Endothelial cell (in vitro differentiated cells): ENCODE measurements at places on chromosomes 2 and 18. TPM values are rescaled to one million over a fixed set of nuclear protein-coding genes. Genes with fewer than 3 reads are reported as not detected.

The IL36A gene
- total RNA-seq = not detected

DNA sequence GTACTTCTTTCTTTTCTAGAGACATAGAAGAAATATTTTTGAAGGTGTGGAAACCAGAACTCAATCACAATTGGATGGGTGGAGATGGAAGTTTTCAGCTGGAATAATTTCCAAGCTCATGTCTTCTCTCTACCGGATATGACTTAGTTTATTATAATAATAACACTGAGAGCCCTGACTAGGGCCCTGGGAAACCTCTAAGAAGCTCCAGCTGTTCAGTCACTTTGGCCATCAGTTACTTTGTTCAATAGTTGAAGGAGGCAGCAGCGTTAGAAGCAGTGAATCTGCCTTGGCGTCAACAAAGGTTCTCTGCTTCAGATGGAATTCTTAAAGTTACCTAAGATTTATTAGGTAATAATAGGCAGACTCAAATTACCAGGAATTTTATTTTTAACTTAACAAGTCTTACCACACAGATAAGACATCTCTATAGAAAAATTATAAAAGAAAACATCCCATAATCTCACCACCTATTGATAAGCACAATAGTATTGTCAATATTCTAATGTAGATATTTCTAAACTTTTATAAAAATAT lies 293.8 kb upstream of the CHAC2 start:
- no peaks in the 10 kb centered on the region for H3K4me1 ChIP-seq
- H3K27me3 ChIP-seq = no peaks in the 10 kb centered on the region
- no peak overlapping the region for H3K27ac ChIP-seq
- H3K4me3 ChIP-seq = no peak overlapping the region
- H3K36me3 ChIP-seq = no peaks in the 10 kb centered on the region

GRCh38 chr2:71829008-71829407 lies 318.7 kb downstream of the CYP26B1 start:
- H3K4me3 ChIP-seq = no peak overlapping the region
- no peaks in the 10 kb centered on the region for H3K27me3 ChIP-seq
- peaks cover 8% of the 10 kb centered on the region for H3K4me1 ChIP-seq

The DCC gene
- 14.7 TPM for total RNA-seq

DNA sequence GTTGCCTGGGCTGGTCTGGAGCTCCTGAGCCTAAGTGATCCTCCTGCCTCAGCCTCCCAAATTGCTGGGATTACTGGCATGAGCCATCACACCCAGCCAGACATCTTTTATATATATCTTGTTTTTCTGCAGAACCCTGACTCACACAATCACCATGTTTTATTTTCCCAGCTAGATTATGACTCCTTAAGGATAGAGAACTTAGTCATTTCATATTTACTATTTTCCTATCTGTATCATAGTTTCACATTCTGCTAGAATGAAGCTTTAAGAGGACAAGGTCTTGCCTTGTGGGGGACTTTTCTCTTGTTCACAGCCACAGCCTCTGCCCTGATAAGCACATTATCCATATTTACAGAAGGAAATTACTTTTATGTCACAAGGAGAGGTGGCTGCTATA lies 73.9 kb downstream of the LBH start:
- DNase-seq = no peak
- H3K4me3 ChIP-seq = no peak overlapping the region
- no peak overlapping the region for H3K27ac ChIP-seq

The GRP gene
- not detected for total RNA-seq

DNA sequence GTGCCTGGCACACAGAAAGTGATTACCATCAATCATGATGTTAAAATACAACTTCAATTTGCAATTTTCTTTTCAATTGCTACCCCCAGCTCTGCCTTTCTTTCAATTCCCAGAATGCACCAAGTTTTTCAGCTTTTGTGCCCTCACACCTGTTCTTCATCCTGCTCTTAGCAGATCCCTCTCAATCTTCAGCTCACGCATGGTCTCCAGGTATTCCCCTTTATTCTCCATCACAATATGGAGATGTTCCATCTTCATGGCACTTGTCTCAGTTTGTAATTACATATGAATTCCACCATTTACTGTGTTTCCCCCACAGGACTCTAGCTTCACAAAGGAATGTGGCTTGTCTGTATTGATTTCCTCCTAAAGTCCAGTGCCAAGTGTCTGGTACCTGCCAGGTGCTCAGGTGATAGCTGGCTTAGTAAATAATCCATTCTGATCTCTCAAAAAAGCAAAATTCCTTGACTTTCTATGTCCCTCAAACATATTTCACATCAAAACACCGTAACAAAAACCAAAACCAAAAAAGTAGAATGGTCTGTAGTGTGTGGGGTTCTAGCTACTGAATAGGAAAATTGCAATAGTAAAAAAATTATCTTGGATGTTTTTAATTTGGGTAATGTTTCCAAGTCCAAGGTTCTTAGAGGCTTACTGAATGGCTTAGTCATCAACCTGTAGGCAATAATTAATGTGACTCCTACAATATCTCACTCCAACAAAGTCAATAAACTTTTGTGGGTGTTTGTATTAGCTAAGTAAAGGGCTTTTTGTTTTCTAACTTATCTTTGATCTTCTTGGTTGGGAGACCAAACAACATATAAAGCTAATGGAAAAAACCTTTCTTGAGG lies 2.9 kb upstream of the INSIG2 start:
- H3K36me3 ChIP-seq = no peaks in the 10 kb centered on the region
- H3K27me3 ChIP-seq = no peaks in the 10 kb centered on the region
- DNase-seq = no peak
- H3K4me3 ChIP-seq = no peak overlapping the region
- H3K27ac ChIP-seq = no peak overlapping the region

- no peak overlapping the region for H3K4me3 ChIP-seq
- H3K4me1 ChIP-seq = peaks cover 18% of the 10 kb centered on the region
- no peaks in the 10 kb centered on the region for H3K27me3 ChIP-seq
- no peak overlapping the region for H3K27ac ChIP-seq
- no peak for DNase-seq
- no peaks in the 10 kb centered on the region for H3K36me3 ChIP-seq
Measured at GRCh38 chr2:190674966-190675650, 26.2 kb downstream of the NAB1 start.

DNA sequence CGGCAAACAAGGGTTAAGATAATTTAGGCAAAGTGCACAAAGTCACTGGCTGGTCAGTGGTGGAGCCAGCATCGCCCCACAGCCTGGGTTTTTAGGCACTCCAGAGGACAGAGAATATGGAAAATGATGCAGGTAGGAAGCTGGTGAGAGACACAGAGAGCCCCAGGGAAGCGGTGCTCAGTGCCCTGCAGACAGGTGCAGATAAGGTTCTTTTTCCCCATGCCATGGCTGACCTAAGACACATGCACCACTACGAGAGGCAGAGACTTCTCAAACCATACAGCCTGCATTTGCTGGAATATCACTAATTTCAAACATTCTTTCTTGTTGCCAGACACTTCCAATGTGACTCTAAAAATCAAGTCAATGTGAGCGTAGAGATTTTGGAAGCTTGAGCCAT lies 205.7 kb upstream of the APCDD1 start:
- DNase-seq = no peak
- no peaks in the 10 kb centered on the region for H3K36me3 ChIP-seq
- H3K4me3 ChIP-seq = no peak overlapping the region
- no peaks in the 10 kb centered on the region for H3K27me3 ChIP-seq
- H3K4me1 ChIP-seq = no peaks in the 10 kb centered on the region

The SCYGR4 gene
- not detected for total RNA-seq

DNA sequence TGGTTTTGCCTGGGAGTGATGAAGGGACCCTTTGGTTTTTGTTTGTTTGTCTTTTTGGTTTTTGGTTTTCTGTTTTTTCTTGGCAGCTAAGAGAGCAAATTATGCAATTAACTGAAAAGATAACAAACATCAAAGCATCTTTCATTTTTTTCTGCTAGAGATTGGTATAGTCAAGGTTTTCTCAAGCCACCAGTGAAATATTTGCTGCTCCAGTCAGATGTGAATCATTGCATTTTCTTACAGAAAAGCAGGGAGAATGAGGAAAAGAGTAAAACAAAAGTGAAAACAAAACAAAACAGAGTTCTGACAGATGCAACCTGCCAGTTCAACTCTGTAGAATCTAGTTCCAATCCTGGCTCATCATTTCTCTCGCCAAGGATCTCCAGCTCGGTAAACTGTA lies 660.7 kb downstream of the DSC3 start:
- H3K4me3 ChIP-seq = no peak overlapping the region
- DNase-seq = no peak
- H3K27ac ChIP-seq = no peak overlapping the region
- H3K36me3 ChIP-seq = peaks cover 12% of the 10 kb centered on the region
- H3K4me1 ChIP-seq = peaks cover 36% of the 10 kb centered on the region

DNA sequence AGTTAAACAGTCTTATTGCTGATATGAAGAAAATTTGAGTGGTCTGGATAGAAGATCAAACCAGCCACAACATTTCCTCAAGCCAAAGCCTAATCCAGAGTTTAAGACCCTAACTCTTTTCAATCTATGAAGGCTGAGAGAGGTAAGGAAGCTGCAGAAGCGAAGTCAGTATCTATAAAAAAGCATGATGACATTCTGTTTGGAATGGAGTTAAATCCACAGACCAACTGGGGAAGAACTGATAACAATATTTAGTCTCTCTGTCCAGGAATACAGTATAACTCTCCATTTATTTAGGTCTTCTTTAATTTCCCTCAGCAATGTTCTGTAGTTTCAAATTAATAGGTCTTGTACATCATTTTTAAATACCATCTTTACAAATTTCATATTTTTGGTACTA lies 16.0 kb downstream of the PIGN start:
- DNase-seq = no peak
- H3K36me3 ChIP-seq = no peaks in the 10 kb centered on the region
- H3K27ac ChIP-seq = no peak overlapping the region
- H3K27me3 ChIP-seq = no peaks in the 10 kb centered on the region

DNA sequence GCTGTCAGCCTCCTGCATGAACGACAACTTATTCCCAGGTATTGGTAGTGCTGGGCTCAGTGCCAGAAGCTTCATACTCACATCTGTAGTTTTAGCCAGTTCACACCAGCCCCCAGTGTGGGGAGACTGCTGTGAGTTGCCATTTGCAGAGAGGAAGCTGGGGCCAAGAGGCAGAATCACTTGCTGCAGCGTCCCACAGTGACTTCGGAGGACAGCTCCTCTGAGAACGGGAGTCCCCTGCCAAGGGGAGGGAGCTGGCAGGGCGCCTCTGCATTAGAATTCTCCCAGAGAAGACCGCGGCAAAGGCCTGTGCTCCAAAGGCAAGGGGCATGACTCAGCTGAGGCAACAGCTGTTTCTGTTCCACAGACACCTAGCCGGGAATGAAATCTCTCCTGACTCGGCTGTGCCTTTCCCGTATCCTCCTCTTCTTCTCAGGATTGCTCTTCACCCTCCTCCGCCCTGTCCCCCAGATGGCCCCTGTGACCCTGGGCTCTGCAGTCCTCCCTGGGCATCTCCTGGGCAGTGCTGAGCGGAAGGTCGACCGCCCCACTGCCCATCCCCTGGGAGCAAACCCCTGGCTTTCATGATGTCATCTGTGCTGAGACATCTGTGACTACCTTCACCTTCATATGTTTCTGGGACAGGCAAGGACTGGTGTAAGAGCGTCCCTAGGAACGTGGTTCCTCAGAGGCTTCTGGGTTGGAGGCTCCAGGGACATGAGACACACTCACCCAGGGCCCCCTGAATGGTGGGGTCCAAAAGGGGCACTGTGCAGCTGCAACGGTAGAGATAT lies 18.0 kb downstream of the MAL start:
- H3K36me3 ChIP-seq = peaks cover 6% of the 10 kb centered on the region
- H3K27ac ChIP-seq = no peak overlapping the region
- H3K27me3 ChIP-seq = peaks cover 11% of the 10 kb centered on the region
- no peak for DNase-seq
- H3K4me3 ChIP-seq = no peak overlapping the region

The GKN2 gene
- 0.36 TPM for total RNA-seq

DNA sequence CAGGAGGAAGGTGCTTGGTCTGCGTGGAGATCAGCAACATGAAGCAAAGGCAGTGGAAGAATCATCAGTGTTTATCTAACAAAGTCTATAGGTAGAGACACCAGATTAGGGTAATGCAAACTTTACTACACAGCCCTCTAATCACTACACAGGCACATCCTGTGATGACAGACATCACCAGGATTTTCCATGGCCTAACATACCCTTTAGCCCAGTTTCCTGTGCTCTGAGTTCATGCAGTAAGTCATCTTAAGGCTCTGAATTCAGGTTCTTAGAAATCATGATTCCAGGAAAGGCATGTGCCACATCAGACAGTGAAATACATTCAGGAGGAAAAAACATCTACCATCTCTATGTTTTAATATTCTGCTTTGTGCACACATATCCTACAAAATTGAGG lies 708.5 kb upstream of the SLC8A1 start:
- H3K4me1 ChIP-seq = no peaks in the 10 kb centered on the region
- H3K4me3 ChIP-seq = no peak overlapping the region
- H3K27ac ChIP-seq = no peak overlapping the region
- H3K36me3 ChIP-seq = no peaks in the 10 kb centered on the region

GRCh38 chr18:63005306-63005705 lies 290.0 kb downstream of the PHLPP1 start:
- H3K27ac ChIP-seq = no peak overlapping the region
- H3K27me3 ChIP-seq = peaks cover 2% of the 10 kb centered on the region
- no peak overlapping the region for H3K4me3 ChIP-seq

DNA sequence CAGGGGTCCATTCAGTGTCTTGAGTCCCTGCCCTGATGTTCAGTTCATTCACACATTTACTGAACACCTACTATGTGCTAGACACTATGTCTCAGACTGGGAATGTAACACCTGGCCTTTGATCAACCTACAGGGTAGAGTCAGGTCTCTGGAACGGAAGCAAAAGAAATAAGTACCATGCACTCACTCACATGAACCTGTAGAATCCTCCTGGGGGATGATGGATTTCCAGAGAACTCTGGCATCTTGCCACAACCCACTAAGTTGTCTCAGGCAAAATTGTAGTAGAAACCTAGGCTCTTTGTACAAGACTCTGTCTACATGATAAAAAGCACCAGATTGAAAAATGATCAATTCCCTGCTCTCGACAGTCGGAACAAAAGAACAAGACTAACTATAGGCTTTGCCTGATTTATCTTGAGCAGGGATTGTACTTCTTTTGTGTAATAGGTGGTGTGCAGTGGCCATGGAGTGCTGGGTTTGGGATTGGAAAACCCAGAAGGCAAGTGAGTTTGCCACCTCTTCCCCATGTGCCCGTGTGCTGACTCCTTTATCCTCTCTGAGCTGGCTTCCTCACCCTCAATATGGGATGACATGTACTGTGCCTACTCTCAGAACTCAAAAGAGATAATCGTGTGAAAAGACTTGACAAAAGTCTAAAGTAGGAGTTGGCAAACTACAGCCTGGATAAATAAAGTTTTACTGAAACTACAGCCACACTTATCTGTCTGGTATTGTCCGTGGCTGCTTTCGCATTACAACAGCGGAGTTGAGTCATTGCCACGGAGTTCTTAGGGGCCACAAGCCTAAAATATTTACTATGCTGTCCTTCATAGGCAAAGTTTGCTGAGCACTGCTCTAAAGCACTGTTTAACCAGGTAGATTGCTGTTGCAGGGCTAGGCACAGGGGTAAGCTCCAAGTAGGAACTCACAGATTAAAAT lies 4.4 kb downstream of the CAPN14 start:
- peaks cover 24% of the 10 kb centered on the region for H3K4me1 ChIP-seq
- no peak overlapping the region for H3K27ac ChIP-seq
- no peaks in the 10 kb centered on the region for H3K27me3 ChIP-seq
- no peak overlapping the region for H3K4me3 ChIP-seq
- H3K36me3 ChIP-seq = no peaks in the 10 kb centered on the region

The ARHGAP15 gene
- not detected for total RNA-seq
